ENCODE measurements at places on chromosomes 1 and 21.

DNA sequence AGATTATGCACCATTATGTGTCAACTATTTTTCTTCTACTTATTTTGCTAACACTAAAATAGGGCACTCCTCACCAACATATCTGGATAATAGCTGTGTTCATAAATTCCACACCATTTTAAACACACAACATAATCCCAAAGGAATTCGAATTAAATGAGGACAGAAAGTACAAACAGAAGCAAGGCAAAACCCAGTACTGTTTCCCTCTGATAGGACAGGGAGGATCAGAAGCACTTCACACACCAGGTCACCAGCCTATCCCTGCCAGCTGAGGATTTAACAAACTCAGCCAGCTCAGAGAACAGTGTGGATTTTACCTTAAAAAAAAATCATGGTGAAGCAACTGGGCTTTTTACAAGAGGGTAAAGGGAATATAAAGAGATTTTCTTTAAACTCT, 20.0 kb downstream of the CRYZ start:
- no peak for DNase-seq

DNA sequence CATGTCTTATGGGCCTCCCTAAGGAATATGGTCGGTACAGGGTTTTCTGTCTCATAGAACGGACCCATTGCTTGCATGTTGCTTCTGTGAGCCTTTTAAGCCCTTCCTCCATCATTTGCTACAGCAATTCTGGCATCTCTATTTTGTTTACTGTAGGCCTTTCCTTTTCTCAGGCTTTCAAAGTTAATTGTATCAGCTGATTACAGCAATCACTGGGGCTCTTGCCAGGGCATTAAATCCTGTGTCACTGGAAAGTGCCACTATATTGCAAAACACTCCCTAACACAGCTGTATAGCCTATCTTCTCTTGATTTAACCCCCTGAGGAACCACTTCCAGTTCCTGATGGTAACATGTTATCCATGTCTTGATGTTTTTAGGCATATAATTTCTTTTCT, 156.5 kb downstream of the PDE4B start:
- no peak for DNase-seq

GRCh38 chr1:97108179-97108578, 386.6 kb downstream of the PTBP2 start:
- no peak for DNase-seq

GRCh38 chr1:182301026-182301436, 90.6 kb downstream of the GLUL start:
- DNase-seq, result no peak

- DNase-seq, result no peak
Observed at GRCh38 chr1:224420106-224420505, 14.5 kb downstream of the WDR26 start.

- DNase-seq, result no peak
Observed at GRCh38 chr1:202107801-202108731, 14.7 kb upstream of the GPR37L1 start.

GRCh38 chr1:204854286-204854685, 16.4 kb upstream of the NFASC start:
- DNase-seq, result no peak

GRCh38 chr1:23385119-23385621, 15.5 kb upstream of the ZNF436 start:
- DNase-seq, result no peak

DNA sequence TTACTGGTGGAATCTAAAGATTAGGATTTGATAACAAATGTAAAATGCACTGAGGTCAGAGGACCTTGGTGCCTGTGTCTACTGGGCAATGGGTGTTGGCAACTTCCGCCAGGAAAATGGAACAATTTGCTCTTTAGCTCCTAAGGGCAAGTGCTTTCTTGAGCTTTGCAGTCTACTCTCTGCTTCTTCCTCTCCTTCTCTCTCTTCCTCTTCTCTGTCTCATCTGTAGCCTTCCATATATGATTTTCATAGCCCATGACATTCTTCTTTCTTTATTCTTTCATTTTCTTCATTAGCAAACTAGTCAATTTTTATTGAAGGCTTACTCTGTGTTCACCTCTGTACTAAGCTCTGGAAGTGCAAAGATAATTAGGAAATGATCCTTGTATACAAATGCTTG, 35.5 kb downstream of the OVGP1 start:
- no peak for DNase-seq

GRCh38 chr1:229388897-229389580, 44.9 kb downstream of the ACTA1 start:
- DNase-seq, result no peak

DNA sequence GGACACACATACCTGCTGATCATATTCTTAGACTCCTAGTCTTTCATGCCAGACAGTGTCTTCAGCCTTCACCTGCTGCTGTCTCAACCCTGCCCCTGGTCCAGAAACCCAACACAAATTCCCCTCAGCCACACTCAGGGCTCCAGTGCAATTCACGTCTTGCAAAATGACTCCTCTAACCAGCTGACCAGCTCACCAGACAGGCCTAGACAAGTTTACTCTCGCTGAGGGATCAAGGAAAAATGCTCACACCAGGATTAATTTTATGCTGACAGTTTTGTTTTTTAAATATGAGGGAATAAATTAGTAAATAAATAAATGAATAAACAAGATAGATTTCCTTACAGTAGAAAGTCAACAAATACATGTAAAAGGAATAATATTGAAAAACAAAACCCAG, 28.5 kb downstream of the CCDC185 start:
- no peak for DNase-seq

GRCh38 chr1:229758101-229759036, 132.3 kb downstream of the URB2 start:
- DNase-seq, result no peak

- no peak for DNase-seq
Observed at GRCh38 chr1:53615101-53615500, 123.9 kb downstream of the GLIS1 start.

- DNase-seq, result no peak
Observed at GRCh38 chr21:31181082-31181750, 142.9 kb upstream of the KRTAP19-8 start.

DNA sequence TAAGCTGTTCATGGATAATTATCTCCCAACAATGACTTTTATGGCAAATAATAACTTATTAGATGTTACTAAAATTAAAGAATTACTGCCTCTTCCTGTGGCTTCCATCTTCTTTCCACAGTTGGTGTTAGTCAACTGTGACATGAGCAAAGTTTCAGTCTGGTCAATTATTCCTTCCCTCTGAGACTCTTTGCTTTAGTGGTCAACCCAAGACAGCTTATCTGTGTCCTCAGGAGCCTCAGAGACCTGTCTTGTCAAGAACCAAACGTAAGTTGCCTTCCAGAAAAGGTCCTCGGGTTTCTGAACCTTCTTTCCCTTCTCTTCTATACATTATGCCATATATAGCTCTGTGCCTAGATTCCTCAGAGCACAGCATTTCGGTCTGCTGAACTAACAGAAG, 263.2 kb upstream of the ZP4 start:
- no peak for DNase-seq

GRCh38 chr1:152451254-152451653, 37.2 kb upstream of the CRNN start:
- DNase-seq, result no peak

DNA sequence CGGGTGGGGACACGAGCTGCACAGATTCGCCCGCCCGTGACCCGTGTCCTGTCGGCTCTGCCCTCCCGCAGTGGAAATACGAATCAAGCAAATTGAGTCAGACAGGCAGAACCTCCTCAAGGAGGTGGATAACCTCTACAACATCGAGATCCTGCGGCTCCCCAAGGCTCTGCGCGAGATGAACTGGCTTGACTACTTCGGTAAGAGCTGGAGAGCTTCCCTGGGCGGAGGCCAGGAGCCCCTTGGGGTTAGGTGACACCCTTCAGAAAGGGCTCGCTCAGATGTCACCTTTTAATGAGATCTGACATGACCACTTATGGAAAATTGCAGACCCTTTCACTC, 489 bp downstream of the CDCA8 start:
- DNase-seq, result no peak

GRCh38 chr21:21188513-21189195, 190.4 kb downstream of the NCAM2 start:
- no peak for DNase-seq

GRCh38 chr1:27658951-27659496, 13.0 kb downstream of the IFI6 start:
- no peak for DNase-seq

- no peak for DNase-seq
Observed at GRCh38 chr1:202966006-202966898, 805 bp downstream of the CYB5R1 start.

DNA sequence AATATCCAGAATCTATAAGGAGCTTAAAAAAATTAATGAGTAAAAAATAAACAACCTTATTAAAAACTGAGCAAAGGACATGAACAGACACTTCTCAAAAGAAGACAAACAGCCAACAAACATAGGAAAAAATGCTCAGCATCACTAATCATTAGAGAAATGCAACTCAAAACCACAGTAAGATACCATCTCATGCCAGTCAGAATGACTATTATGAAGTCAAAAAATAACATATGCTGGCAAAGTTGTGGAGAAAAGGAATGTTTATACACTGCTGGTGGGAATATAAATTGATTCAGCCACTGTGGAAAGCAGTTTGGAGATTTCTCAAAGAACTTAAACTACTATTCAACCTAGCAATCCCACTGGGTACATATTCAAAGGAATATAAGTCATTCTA, 25.3 kb downstream of the PIGK start:
- DNase-seq, result no peak

DNA sequence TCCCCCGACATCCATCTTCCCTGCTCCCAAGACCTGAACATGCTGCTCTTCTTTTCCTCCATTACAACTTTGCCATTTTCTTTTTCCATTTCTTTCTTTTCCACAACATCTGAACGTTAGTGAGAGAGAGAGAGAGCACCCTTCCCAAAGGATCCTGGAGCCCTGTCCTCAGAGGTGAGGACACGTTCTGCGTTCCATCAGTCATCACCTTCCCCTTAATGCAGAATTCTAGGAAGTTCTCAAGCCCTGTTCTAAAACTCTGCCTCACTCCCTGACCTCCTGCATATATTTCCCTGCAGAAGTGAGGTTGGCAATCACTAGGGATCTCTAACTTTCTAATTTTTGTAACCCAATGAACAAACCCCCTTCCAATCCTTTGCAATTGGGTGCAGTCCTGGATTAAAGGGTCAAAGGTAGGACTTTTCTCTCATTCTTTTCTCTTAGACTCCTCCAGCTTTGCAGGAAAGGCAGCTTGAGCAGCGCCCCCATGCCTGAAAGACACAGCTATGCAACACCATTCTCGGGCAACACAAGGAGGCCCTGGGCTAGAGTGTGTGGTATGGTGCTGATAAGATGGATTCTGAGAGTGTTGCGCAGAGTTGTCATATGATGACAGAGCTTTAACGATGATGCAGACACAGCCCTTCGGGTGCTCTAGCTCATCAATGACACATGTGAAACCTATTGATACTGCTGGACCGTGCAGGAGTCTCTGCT, 59.2 kb upstream of the TNR start:
- no peak for DNase-seq

DNA sequence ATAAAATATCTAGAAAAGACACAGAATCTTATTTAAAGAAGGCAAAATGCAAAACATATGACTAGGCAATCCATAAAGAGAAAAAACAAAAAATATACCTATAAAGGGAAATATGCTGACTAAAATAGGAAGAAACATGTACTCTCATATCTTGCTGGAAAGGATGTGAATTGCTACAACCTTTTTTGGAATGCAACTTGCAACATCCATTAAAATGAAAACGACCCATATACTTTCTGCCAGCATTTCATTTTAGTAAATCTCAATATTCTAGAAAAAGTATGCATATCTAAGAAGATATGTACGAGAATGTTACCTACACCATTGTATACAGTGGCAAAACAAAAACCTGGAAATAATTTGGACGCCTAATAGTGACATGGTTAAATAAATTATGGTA, 56.6 kb downstream of the EDEM3 start:
- no peak for DNase-seq

- no peak for DNase-seq
Observed at GRCh38 chr21:33246506-33246905, 16.8 kb downstream of the IFNAR2 start.

DNA sequence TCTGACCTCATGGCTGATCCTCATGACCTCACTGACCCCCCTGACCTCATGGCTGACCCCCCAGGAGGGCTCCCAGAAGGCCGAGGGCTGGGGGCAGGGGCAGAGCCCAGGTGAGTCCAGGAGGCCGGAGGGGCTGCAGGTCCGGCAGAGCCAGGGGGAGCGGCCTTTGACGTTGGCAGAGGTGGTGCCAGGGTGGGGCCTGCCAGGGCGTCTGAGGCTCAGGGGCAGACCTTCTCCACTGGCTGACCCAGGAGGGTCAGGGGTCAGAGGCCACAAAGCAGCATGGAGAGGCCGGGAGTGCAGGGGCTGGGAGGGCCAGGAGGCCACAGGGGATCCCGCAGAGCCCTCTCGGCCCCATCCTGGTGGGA, 28.1 kb upstream of the TTLL10 start:
- DNase-seq, result no peak

DNA sequence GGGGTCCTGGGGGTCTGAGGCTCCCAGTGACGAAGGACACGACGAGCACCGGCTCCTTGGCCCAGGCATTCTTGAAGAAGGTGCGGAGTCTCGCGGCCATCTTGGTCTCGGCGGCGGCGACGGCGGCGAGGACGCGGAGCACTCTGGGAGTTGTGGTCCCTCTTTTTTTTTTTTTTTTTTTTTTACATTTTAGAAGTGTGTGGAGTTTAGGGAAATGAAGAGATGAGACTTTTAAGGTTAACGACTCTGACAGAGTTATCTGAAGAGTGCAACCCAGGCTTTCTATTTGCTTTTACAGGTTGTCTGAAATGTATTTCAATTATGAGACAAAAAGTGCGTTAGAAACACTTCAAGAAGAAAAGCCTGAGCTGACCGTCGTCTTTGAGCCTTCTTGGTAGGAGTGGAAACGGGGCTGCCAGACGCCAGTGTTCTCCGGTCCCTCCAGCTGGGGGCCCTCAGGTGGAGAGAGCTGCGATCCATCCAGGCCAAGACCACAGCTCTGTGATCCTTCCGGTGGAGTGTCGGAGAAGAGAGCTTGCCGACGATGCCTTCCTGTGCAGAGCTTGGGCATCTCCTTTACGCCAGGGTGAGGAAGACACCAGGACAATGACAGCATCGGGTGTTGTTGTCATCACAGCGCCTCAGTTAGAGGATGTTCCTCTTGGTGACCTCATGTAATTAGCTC, 9.7 kb downstream of the OR2B11 start:
- DNase-seq, result peak; percentile 31

DNA sequence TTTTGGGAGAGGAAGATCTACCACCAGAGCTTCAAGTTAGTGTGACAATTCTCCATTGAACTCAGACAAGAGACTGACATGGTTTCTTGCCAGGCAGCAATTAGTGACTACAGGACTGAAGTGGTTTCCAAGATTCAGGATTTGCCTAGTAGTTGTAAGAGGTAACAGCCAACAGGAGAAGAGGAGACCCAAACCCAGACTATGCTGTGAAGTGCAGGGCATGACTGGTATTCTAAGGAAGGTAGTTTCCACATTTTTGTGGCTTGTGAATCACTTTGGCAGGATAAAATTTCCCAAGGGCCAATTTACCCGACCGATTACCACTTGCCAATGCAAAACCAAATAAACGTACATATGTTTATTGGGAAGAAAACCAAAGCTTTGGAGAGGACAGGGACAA, 14.7 kb upstream of the RAP1A start:
- no peak for DNase-seq

- no peak for DNase-seq
Observed at GRCh38 chr1:109391626-109392025, 6.1 kb downstream of the SORT1 start.

Data from CD4-positive, alpha-beta T cell treated with Interleukin-10 for 1 hour (primary cell).